ENCODE measurements at places on chromosomes 13 and 19.

DNA sequence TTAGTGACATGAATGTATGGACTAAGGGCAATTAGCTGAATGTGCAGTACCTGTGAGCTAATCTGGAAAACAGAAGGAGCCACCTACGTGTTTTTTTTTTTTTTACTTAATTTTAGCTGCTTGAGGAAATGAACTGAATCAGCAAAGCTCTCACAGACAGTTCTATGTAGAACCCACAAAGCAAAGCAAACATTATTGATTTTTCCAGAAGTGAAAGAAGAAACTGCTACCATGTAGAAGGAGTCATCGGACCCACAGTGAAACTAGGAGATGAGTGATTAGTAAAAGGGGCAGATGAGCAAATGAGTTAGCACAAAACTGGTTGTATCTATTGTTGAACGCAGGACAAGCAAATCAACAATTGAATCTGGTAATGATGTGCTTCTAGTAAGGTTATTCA lies 94.1 kb upstream of the SLC7A1 start:
- no peak for DNase-seq

DNA sequence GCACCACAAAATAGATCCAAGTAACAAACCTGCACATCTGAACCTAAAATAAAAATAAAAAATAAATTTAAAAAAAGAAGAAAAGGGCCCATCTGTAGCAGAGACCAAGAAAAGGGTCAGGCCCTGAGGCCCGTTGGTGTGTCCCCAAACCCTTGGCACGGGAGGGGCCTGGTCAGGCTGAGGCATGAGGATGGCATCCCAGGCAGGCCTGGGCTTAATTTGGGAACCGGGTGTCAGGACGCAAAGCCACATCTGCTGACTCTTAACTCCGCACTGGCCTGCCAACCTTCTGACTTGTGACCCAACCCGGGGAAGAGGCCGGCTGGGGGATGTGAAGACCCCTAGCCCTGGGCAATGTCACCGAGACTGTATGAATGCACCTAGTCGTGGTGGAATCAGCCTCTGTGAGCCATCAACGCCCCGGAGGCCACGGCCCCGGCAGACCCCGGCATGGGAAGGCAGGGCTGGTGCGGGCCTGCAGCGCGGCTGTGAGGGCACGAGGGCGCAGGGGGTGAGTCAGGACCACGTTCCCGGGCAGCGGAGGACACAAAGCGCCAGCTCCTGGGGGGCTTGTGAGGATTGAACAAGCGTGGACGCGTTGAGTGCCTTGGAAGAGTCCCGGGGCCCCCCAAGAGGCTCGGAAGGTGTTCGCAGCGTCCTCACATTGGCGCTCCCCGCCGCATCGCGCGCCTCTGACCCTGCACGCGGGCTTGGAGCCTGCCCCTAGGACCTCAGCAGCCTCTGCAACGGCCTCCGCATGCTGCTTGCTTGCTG lies 38.2 kb downstream of the ATP12A start:
- DNase-seq = no peak

- DNase-seq = no peak
These were observed 22.8 kb downstream of the ELAVL1 start for GRCh38 chr19:7982651-7983099.

DNA sequence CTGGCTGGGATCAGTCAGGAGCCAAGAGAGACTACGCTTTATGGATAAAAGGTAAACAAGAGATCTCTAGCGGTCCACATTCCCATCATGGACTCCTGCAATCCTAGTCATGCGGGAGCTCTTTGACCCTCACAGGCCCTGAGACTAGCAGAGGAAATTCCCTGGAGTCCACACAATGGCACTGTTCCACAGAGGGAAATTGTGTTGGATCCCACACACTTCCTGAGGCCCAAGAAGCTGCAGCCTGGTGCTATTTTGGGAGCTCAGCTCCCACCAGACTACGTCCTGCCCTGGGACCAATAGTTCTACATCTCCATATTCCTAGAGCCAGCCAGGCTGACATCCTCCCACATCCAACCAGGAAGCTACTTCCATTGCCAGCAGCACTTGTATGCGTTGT lies 2358.4 kb downstream of the PCDH9 start:
- no peak for DNase-seq

DNA sequence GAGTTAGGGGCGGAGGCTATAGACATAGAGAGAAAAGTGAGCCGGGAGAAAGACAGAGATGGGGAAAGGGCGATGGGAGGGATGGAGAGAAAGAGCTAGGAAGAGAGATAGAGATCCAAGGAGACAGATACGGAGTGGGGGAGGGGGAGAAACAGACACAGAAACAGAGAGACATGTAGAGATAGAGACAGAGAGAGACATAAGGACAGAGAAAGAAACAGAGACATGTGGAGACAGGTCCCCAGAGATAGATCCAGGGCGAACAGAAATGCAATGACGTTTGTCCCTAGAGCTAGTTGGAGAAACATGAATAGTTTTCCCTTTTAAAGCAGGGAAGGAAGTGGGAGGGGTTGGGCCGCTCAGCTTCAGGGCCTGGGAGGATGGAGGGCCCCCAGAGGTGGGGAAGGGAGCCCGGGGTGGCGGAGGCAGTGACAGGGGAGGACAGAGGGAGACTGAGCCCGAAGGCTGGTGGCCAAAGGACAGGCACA lies 4.6 kb downstream of the PPP1R14A start:
- DNase-seq = no peak

- no peak for DNase-seq
These were observed 51.2 kb upstream of the SHKBP1 start for GRCh38 chr19:40525234-40526051.

DNA sequence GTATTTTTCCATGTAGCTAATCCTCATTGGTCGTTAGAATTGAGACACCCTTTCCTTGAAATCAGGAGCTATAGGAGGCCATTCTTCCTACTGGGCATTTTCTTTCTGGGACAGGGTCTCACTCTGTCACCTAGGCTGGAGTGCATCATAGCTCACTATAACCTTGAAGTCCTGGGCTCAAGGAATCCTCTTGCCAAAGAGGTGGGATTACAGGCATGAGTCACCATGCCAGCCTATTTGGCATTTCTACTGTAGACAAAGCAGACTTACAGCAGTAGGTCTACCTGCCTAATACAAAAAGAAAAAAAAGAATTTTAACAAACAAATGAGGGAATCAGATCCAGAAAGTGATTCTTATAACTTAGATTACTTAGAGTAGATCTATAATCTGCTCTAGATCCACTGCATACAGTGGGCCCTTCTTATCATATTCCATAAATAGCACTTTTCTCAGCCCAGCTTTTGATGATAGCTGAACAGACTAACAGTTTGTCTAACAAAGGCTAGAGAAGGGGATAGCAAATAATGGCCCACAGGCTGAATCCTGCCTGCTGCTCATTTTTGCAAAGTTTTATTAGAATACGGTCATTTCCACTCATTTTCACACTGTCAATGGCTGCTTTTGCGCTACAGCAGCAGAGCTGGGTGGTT lies 36.7 kb upstream of the USPL1 start:
- no peak for DNase-seq

GRCh38 chr19:58395220-58395978 lies at the start of gene RNF225:
TSS of gene RNF225 (plus strand) at chr19:58395656. CDS start at chr19:58396090, 434 bp downstream.
- DNase-seq = no peak

DNA sequence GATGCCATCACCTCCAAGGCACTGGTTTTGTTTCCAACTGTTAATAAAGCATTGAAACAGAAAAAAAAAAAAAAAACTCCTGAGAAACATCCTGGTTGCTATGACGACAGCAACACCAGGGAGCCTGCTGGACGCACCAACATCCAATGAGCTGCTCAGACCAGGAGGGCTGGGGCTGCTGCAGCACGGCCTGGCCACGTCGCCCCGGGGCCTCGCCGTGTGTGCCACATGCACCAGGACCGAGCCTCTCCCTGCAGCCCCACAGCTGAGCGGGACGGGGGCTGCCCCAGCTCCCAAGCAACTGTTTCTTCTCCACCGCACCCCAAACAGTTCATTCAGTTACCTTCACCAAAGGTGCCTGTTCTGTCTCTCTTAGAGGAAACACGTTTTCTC lies 54.5 kb downstream of the RASA3 start:
- DNase-seq = no peak

DNA sequence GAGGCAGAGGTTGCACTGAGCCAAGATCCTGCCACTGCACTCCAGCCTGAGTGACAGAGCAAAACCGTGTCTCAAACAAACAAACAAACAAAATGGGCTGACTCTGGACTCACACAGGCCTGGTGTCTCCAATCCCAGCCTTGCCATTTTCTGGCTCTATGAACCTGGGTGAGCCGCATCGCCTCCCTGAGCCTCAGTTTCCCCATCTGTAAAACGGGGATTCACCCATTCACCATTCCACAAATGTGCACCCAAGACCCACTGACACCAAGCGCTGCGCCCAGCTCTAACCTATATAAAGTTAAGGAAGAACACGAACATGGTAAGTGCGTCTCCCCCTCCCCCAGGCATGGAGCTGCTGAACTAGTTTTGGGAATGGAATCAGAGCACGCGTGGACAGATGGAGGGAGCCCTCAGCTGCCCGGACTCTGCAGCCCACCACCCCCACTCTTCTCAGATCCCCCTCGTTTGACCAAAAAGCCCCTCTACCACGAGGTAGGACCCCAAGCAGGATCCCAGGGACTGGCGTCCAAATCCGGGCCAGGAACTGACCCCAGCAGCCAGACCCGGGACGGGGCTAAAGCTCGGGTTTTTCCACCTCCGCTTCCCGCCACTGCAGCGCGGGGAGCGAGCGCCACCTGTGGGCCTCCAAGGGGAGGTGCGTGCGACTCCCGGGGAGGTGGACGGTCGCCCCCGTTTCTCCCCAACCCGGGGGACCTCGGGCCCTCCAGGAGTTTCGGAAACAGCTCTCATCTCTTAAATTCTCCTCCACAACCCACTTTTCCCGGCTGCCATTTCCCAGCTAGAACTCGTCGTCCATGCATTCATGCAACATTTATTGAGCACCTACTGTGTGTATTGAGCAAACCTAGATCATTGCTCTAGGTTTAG lies 33.0 kb upstream of the ADGRE5 start:
- DNase-seq = peak; percentile 56

GRCh38 chr13:30685987-30686386 lies 49.4 kb upstream of the ALOX5AP start:
- no peak for DNase-seq

DNA sequence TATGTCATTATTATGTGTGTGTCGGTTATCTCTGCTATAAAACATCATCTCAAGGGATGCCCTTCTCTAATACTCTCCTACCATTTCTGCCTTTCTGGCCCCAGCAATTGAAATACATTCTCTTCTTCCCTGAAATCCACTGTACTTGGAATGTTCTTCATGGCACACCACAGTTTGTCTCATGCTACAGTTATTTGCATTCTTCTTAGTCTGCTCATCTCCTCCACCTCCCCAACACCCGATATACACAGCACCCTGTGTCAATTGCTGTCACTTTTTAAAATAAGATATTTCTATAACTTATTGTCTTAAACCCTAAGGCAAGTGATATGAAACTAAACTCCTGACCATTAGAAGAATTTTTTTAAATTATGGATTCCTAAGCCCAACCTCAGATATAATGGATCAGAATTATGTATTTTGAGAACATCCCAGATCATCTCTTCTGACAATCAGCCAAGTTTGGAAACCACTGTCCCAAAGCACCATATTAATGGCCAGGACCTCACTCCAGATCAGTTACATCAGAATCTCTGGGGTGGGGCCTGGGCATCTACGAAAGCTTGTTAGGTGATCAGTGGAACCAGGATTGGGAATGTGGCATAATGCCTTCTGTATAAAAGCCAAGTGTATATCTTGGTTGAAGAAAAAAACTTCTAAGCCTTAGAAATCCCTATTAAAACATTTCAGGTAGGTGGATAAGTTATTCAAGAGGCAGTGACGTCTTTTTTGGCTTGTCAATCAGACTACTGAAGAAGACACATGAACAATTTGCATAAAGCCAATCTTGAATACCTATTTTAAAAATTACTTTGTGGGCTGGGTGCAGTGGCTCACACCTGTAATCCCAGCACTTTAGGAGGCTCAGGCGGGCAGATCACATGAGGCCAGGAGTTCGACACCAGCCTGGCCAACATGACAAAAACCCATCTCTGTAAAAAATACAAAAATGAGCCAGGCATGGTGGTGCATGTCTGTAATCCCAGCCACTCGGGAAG lies 30.0 kb upstream of the KBTBD7 start:
- no peak for DNase-seq

DNA sequence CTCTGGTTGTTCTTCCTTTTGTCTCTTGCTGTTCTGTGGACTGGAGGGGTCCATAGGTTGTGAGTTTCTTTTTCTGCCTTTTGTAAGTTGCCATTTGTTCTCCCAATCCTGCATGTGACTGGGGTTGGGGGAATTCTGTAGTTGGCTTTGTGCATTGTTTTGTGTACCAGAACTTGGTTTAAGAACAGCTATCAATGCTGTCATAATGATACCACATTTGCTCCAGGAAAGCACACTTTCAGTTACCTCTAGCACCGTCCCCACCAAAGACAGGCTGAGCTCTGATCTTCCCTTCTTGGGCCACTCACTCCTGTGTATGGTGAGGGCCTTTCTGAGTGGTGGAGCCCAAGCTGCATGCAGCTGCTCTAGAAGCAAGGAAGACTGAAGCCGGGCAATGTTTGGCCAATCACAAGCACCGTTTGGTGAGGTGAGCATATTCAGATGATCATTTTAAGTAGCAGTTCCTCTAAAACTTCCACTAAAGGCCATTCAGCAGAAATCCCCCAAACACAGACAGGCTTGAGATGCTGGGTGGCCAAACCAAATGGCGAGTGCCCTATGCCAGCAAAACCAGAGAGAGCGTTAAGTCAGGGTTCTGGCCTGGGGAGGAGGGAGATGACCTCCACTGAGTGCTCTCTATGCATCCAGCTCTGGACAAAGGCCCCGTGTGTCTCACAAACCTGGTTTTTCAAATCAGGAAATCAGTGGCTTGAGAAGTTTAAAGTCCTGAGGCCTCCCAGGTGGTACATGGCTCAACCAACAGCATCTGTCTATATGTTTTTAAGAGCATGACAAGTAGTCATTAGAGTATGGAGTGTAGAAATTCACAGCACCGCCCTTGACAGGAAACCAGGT lies 120.7 kb upstream of the SPATA13 start:
- DNase-seq = peak; percentile 24

DNA sequence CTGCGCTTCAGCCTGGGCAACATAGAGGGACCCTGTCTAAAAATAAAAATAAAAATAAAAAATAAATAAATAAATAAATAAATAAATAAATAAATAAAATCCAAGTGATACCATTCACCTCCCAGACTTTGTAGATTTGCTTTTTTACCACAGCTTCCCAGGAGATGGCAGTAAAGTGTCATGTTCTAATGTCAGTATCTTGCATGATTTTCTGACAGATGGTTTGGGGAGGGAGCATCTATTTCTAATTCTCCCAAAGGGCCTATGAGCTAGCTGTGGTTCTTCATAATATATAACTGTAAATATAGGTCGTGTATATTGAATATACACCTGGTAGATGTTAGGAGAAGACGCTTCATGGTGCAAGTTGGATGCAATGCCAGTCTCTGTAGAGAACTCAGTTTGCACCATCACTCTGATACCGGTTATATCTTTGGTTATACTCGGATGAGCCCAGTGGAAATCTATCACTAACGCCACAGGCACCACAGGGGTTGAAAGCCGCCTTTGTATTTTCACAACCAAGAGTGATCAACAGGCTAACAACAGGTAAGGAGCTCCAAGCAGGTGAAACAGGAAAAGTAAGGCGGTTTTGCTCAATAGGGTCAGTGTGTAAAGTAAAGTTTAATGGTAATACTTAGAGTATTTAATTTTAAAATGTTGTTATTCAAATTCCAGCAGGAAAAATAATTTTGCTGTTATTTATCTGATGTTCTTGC lies 13.9 kb downstream of the APLP1 start:
- DNase-seq = no peak

Data from GM06990 (cell line).